Gastrocnemius medialis (tissue), 4 donors: ENCODE measurements at places on chromosomes 3 and 15. TPM values are rescaled to one million over a fixed set of nuclear protein-coding genes. Genes with fewer than 3 reads are reported as not detected.
A peak's percentile ranks its signal among the peaks of the same experiment; 100 is the strongest.

Gene NANOGP8
- total RNA-seq, result not detected

Gene AZI2
- total RNA-seq, result 90.9 TPM

Gene PGBD4
- total RNA-seq, result 1.5 TPM

Gene SAMMSON
- total RNA-seq, result not detected

Gene PLSCR5
- not detected for total RNA-seq

Gene TEX55
- total RNA-seq, result not detected

Gene SKOR1
- 2.1 TPM for total RNA-seq

Gene GOLGA8B
- total RNA-seq, result 8.9 TPM

Gene CTNNB1
- total RNA-seq, result 148 TPM

- no peak for DNase-seq
Measured at GRCh38 chr3:32276279-32276841, 37.9 kb downstream of the CMTM8 start.

- peak; percentile 89 for DNase-seq
Measured at GRCh38 chr15:88911766-88912118, 1.4 kb downstream of the MFGE8 start.

DNA sequence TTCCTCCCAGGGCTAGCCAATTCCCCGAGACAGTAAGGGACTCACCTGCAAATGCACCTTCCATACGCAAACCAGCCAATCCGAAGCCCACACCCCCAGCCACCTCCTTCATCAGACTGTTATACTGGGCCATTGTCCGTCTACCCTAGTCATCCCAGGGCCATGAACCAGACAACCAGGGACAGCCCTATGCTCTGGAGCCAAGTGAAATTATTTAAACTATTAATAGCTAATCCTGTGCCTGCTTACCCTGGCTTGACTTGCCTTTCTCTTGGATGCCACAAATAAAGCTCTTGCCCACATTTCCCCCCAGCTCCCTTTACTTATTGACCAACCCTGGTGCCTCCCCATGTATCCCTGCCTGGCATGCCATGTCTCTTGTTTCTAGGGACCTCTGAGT, 4.0 kb upstream of the CHRNB4 start:
- no peak for DNase-seq

DNA sequence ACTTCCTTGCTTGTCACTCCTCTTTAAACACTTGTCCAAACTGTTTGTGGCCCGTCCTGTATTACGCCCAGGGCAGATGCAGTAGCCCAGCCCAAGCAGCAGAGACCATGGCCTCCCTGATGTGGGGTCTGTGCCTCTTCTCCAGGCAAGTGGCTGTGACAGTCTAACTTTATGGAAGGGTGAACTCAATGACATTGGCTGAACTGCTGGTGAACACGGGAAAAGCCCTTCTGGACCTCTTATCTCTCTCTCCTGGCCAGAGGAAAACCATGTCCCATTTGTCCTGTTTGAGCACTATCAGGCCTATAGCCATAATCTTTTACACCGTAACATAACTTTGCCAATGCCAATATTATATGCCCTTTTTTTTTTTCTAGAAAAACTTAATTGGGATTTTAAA, 67.6 kb downstream of the SMAD3 start:
- no peak for DNase-seq

DNA sequence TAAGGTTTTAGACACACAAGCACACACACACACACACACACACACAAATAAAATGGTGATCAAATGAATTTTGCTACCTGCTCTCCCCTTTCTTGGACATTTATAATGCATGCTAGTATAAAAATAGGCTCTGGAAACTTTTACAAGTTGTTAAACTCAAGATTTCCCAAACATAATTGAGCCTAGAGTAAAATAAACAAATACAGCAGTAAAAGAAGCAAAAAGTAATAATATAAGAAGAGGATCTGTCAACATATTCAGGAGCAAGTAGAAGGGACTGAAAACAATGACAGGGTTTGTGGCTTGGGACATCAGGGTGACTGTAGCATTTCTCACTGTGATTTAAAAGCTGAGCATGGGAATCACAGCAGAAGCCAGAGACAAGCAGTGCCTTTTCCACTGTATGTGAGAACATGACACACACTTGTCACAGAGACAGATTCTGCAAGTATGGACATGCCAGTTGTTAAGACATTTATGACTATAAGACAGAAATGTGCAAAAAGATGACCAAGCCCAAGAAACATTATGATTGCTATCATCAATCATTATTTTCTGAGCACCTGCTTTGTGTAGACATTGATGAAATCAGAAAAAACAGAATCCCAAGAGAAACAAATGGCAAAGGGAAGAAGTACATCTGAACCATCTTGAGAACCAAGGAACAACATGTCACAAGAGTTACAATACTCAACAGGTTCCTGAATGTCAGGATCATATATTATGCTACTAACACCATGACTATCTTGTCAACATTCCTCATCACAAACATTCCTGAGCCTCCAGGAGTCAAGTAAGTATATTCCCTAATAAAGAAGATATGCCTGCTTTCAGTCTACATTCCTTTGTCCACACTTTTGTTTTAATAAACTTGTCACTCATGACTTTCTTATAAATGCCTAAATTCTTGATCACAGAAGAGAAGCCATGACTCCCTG, 7.1 kb downstream of the THRB start:
- no peak for DNase-seq

GRCh38 chr3:46675843-46676567, 17.5 kb downstream of the ALS2CL start:
- DNase-seq, result no peak

GRCh38 chr3:127072221-127072771, 89.4 kb downstream of the PLXNA1 start:
- DNase-seq, result no peak

- DNase-seq, result no peak
Measured at GRCh38 chr15:87874896-87875711, 381.4 kb downstream of the NTRK3 start.

DNA sequence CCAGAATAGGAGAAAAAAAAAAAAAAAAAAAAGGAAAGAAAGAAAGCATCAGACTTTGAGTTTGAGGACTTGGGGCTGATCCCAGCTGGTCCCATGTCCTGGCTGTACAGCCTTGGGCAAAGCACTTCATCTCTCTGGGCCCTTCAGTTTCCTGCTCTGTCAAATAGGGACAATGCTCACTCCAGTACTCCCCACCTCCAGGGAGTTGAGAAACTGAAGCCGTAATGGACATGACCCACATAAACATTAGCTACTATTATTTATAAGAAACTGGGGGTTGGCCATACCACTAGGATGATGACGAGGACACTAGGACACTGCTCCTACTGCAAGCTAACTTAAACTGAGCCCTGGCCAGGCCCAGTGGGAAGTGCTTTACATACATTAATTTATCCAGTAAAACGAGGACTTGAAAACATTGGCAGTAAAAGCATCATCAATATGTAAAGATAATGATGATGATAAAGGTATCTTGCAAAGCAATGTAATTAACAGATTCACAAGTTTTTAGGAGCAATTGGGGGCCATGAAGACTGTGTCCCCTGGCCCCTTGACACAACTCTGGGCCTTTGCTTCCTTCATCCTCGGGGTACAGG, 22.9 kb upstream of the SMAD6 start:
- no peak for DNase-seq

- DNase-seq, result no peak
Measured at GRCh38 chr3:61778095-61778494, 216.7 kb downstream of the PTPRG start.

DNA sequence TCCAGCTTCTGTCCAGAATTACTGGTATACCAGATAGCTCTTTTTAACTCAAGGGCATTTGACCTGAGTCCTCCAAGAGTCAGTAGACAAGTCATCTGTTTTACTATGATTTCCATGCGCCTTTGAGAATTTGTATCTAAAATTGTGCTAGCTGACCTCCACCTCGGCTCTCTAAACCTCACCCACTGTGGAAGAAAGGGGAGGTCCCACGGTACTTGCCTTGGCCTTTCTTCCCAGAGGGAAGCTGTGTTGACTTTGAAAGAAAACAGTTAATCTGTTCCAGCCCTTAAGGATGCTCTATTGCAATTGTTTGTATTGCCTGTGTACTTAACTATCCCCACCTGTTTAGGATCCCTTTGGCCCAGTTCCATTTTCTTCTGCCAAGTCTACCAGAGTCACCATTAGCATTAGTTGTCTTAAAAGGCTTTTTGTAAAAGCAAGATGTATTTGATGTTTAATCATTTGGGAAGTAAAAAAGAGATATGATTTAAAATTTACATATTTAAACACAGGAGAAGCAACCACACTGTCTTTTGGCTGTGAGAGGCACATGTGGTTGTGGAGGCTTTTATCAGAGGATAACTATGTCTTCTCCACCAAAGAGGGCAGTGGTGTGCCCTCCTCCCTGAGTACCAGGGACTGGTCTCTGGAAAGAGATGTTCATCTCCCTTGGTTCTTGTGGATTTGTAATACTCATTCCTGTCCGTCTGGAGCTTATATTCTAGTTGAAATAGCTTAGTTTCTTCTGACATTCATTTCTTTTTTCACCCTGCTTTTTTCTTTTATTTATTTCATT, 88.8 kb downstream of the CRTC3 start:
- DNase-seq, result no peak

GRCh38 chr15:64695561-64695992, 79.8 kb downstream of the RBPMS2 start:
- DNase-seq, result no peak

- no peak for DNase-seq
Measured at GRCh38 chr15:65379986-65380385, 2.2 kb upstream of the IGDCC3 start.

DNA sequence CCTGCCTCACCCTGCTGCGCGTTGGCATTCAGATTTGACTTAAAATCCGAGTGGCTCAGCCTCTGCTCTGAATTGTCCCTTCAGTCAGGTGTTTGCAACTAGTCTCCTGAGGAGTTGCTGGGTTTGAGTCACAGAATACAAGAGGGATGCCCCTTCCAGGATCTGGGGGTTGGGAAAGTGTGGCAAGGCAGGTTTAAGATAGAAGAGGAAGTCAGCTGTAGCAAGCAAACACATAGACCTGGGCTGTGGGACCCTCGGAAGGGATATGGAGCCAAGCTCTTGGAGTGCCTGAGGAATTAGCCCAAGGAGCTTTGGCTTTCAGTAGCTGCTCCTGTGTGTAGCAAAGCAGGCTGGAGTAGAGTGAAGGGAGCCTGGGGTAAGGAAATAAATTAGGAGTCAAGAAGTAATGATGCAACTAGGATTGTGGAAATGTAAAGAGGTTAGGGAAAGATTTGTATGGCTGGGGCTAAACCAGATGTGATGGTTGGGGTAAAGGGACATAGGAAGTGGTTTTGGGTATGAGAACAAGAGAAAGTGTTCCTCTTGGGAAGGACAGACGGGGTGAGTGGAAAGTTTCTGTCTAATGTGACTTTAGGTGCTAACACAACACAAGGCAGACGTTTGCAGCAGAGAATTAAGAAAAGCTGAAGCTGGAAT, 41.2 kb downstream of the RAB7A start:
- no peak for DNase-seq

- DNase-seq, result no peak
Measured at GRCh38 chr3:129892857-129893580, 492 bp downstream of the TMCC1 start.

DNA sequence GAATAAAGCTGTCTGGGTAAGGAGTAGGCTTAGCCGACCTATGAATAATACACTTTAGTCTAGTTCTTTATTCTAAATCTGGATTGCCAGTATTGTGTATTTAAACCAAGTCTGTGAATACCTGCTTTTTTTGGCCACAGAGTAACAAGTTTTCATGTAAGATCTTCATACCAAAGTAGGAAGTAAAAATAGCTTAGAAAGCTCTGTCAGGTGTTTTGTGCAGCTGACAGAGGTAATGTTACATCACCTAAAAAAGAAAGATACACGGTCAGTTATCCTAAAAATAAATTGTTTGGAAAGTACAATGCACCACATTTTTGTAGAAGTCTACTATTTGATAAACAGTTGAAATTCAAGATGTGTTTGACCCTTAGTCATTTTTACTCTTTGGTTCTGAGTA, 16.5 kb downstream of the CALML4 start:
- DNase-seq, result no peak

- no peak for DNase-seq
Measured at GRCh38 chr3:16961621-16962205, 77.0 kb downstream of the PLCL2 start.

DNA sequence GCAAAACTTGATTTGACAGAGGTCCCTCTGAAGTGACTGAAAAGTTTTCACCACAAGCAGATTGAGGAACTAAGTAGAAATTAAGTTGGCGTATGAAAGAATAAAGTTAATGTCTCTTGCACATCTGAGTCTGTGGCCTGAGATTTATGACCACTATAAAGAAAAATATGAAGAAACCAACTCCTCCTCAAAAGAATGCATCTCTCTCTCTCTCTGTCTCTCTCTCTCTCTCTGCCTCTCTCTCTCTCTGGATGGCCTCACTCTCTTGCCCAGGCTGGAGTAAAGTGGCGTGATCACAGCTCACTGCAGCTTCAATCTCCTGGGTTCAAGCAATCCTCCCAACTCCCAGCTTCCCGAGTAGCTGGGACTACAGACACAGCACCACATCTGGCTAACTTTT, 55.2 kb downstream of the RPL22L1 start:
- no peak for DNase-seq

GRCh38 chr3:15778332-15778858, 19.4 kb downstream of the ANKRD28 start:
- DNase-seq, result no peak

GRCh38 chr3:142839831-142840230, 49.1 kb downstream of the PCOLCE2 start:
- no peak for DNase-seq

DNA sequence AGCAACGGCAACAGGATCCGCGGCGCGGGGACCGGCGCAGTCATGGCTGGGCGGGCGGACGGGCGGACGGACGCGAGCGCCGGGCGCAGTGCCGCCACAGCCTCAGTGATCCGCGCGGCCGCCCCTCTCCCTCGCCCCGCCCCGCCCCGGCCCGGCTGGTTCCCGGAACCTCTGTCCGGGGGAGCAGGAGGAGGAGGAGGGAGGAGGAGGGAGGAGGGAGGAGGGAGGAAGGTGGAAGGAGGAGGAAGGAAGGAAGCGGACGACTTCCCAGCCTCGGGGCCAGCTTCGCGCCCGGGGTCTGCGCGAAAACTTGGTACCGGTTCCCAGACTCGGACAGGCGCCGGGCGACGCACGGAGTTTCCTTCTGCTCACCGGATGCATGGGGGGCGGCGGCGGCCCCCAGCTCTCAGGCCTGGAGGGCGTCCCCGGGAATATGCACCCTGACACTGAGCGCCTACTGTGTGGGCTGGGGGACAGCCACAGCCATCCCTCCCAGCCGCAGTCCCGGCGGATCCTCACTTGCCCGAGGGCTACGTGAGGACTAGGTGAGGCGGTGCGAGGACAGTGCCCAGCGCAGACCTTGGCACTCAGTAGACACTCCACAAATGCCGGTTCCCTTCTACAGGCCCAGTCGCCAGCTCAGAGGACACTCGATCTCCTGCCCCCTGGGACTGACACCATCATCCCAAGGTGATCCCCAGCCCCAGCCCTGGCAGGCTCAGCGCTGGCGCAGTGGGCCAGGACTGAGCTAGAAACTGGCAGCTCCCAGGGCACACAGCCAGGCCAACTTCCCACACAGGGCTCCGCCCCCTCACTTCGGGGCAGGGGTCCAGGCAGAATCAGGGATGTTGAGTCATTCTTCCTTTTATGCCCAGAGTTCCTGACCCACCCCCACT, at the start of gene SHISA5:
Gene SHISA5 (minus strand): TSS at position 124 of the 896 bp plus-strand sequence. CDS start 80 bp downstream, at position 44.
- peak; percentile 30 for DNase-seq

DNA sequence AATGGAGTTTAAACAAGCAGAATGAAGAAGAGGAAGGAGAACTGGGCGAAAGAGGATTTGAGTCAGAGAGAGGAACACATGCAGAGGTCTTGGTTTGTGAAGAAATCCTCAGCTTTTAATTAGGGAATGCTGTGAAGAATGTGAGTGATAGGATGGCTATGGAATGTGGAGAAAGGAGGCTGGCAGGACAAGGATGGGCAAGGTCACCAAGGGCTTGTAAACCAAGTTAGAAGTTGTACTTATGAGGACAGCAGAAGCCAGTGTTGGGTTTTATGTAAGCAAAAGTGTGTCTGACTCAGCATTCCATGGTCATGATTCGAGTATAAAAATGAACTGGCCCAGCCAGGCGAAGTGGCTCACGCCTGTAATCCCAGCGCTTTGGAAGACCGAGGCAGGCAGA, 60.0 kb upstream of the IL12A start:
- DNase-seq, result no peak
